Uterus (tissue), 4 donors: ENCODE measurements at places on chromosomes 12 and 14.

DNA sequence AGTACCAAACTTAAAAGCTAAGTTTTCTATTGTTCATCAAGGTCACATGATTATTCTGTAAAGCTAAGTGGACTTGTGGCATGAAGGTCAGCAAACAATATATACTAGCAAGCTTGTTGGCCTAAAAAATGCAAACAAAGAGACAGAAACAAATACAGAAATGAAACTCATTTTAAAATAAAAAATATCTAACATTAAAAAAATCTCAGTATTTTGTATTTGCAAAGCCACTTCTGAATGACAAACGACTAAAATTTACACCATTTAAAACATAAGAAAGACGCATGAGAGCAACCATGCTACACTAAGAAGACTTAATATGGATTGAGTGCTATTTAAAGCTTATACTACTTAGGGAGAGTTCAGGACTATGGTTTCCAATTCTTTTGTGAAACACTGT, 72.8 kb upstream of the BBS10 start:
- no peak for DNase-seq

GRCh38 chr14:65993996-65994395, 492.2 kb upstream of the CCDC196 start:
- DNase-seq, result no peak

DNA sequence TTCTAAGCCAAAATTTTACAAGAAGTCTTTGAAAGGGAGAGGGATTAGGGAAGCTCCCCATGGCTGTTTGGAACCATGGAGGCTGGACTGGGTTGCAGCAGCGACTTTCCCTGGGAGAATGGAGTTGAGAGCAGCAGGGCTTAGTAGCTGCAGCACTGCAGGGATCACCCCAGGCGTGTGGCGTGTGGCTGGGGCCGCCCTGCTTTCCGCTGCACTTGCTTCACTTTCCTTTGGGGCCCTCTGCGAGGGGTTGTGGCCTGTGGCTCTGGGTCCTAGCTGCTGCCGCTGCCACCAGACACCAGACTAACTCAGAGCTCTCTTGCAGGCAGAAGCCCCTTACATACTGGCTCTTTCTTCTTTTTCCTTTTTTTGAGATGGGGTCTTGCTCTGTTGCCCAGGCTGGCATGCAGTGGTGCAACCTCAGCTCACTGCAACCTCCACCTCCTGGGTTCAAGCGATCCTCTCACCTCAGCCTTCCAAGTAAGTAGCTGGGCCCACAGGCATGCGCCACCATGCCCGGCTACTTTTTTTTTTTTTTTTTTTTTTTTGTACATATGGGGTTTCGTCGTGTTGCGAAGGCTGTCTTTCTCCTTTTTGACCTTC, 25.4 kb downstream of the CCDC62 start:
- no peak for DNase-seq

GRCh38 chr14:24941719-24942118, 108.2 kb downstream of the STXBP6 start:
- DNase-seq, result no peak

GRCh38 chr12:57099766-57100165, 10.9 kb downstream of the NAB2 start:
- no peak for DNase-seq

GRCh38 chr12:50078281-50078680, 6.9 kb upstream of the SMARCD1 start:
- DNase-seq, result no peak

DNA sequence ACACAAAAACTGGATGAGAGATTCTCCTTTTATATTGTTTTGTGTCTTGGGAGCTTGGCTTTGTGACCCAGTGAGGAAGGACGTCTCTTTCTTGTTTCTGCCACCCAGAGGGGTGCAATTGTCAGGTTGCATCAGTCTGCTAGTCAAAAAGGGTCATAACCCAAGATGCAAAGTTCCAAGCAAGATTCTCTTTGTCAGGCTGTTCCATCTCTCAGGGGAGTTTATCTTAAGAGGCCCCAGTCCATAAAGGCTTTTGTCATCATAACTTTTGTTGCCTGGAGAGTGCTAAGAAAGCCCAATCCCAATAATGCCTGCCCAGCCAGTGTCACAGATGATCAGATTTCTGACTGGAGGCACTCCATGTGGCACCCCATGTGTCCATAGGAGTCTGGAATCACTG, 444.9 kb downstream of the TRHDE start:
- no peak for DNase-seq

DNA sequence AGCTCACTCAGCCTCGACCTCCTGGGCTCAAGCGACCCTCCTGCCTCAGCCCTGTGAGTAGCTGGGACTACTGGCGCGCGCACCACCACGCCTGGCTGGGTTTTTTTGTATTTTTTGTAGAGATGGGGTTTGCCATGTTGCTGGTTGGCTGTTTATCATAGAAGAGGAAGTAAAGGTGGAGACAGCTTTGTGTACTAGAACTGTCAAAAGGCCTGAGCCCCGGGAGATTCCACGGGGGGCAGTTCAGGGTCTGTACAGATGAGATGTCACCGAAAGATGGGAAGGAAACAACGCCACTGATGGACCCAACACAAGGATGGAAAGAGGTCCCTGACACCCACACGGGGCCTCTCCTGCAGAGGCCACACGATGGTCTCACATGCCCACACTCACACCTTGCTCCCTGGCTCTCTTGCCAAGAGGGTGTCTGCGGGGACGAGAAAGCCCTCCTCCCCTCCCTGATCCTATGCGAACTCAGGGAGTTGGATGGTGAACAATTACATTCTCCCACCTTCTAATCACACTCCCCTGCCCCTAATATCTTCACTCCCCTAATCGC, 66.6 kb downstream of the KDM2B start:
- DNase-seq, result no peak

DNA sequence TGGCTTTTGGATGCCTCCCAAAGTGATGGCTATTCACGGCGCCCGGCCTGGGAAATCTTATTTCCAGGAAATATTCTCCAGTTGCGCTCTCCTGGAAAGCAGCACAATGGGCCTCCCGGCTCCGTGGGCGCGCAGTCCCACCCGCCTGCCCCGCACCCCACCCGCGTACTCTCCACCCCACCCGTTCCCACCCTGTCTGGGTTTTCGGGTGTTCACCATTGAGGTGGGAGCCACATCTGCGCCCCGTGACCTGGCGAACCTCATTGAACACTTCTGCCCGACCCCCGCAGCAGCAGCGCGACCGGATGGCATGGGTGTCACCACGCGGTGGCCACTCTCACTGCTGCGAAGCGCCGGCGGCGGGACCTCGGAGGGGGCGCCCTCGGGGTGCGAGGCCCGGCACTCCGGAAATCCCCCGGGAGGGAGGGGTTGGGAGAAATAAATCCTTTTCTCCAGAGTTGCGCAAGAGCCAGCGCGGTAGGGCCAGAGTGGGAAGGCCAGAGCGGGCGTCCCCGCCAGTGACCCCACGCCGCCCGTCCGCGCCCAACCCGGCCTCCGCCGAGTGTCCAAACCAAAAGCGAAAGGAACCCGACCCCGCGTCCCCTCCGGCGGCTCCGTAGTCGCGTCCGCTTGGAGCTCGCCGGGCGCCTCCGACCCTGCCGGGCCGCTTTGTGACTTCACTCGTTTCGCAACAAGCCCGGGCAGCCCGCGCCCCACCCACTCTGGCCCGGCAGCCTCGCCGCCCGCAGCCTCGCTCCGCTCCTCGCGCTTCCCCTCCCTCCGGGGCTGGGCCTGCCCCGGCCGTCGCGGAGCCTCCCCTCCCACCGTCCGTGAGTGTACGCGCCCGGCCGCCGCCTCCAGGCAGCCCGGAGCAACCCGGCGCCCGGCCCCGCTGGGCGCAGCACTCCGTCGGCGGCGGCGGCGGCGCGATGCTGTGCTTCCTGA, at the start of gene DRAM1:
TSS of gene DRAM1 (plus strand) at position 720 of the 945 bp plus-strand sequence. CDS start at position 930, 210 bp downstream.
- DNase-seq, result peak; percentile 91

GRCh38 chr12:57089271-57090245, 644 bp downstream of the NAB2 start:
- DNase-seq, result peak; percentile 82

GRCh38 chr12:110786012-110786411, 43.3 kb upstream of the PPP1CC start:
- DNase-seq, result no peak

DNA sequence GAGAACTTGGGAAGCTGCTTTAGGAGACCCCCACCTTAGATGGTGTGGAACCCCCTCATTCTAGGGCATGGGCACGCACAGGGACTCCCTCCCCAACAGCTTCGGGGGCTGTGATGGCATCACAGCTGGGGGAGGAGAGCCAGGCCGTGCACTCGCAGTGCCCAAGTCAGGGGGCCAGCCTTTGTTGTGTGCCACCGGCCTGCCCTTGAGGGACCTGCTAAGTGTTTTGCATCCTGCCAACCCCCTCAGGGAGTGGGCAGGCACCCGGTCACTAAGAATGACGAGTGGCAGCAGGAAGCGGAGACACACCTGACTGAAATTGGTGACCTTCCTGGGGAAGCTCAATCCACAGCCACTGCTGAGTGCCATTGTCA, 334.9 kb upstream of the SFSWAP start:
- DNase-seq, result no peak

DNA sequence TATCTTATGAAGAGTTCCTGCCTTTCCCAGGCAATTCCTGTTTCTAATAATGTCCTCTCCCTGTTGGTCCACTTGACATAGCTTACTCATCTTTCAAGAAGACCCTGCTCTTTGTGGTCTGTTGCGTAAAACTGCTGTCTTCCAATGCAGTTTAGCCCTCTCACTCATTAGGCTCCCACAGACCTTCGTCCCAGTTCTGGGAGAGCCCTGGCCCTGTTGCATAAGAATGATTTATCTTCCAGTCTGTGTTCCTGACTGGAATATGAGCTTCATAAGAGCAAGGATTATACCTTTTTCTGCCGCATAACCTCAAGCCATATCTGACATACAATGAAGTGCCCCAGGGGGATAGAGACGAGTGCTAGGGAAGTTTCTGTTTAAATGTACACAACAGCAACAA, 365.9 kb upstream of the NOVA1 start:
- peak; percentile 36 for DNase-seq

GRCh38 chr14:49582113-49582977, 3.8 kb downstream of the RPS29 start:
- DNase-seq, result no peak

- DNase-seq, result no peak
These were observed 6.7 kb downstream of the PAPOLA start for GRCh38 chr14:96508900-96509299.
